Body of pancreas (tissue), 4 donors: ENCODE measurements at places on chromosomes 2 and 18. TPM values are rescaled to one million over a fixed set of nuclear protein-coding genes. Genes with fewer than 3 reads are reported as not detected.

DNA sequence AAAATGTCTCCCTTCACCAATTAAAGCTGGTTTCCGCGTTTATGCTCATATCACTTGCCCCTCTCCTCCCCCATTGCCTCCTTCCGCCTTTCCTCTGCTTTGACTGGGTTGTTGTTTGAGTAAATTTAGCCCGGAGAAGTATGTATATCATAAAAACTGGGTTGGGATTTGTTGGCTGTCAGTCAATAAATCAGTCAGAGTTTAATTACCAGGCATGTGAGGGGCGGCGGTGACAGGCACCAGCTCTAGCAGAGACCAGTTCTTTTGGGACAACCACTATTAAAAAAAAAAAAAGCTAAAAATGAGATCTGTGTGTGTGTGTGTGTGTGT, 382.4 kb upstream of the SMIM21 start:
- DNase-seq = no peak

GRCh38 chr2:105324732-105325131, 4.8 kb downstream of the TGFBRAP1 start:
- DNase-seq = no peak

- no peak for DNase-seq
These were observed 79.0 kb downstream of the DNER start for GRCh38 chr2:229635371-229635680.

DNA sequence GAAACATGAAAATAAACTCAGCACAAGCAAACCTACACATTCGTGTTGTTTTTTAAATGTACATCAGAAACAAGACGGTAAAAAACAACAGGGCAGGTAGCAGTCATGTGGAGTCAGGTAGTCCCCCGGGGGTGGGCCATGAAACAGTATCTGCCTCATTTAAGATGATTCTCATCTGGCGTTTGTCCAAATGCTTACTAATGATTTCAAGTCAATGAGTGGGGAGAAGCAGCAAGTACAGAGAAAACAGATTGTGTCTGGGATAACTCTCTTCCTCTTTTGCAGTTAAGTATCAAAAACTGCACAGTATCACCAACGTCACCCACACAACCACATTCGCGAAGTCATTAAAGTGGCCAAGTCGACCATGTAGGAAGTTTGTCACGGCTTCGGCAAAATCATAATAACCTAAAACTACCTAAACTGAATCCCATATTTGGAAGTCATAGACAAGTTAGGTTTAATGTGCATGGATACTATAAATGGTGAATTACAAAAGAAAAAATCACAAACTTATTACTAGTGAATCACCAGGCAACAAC, 1.3 kb downstream of the LAPTM4A start:
- DNase-seq = no peak

DNA sequence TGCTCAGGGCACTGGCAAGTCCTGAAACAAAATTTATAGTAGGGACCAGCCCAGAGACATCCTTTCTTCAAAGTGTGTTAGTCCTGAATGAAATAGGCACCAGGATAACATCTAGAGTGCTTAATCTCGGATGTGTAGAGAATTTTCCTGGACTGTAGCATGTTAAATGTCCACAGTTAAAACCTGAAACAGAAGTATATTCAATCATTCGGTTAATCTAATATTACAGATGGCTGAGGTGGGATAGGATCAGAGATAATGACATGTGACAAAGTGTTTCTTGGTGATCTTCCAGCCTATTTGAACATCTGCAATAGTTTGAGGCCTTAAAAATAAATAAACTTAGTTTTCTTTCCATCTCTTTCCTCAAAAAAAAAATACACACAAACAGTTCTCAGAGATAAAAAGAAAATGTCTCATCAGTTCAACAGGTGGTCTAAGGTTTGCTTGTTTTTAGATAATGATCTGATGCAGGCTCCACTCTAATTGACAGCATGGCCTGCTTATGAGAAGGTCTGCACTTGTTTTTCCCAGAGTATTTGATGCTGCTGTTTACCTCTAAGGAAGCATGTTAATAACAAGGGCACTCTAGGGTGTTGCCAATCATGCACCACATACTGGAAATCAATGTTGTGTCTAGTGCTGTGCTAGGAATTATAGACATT, 25.9 kb downstream of the CNTNAP5 start:
- no peak for DNase-seq

DNA sequence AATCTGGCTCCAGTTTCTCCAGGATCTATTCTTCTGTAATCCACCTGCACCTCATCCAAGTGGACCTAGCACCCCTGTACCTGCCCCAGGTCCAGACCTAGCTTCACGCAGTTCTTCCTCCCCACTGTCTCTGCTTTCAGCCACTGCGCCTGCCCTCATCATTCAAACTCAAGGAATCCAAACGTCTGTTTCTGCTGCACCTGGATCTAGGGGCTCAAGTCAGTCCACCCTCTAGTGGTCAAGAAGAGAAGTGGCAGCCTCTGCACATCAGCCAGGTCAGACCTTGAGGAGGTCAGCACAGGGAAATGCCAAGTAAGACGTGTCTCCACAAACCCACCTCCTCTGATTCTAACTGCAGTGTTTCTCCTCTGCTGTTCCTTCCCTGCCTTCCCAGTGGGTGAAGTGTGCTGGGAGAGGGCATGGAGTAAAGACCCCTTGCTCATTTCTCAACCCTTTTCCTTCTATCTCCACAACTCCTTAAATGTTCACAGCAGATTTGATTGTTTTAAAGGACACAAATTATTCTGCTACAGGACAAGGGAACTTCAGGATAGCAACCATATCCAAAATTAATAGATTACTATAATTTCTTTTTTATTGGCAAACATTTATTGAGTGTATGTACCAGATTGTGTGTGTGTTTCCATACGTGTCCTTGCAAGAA, 8.6 kb upstream of the RNF152 start:
- DNase-seq = peak; percentile 64

GRCh38 chr2:226891780-226892590, 56.1 kb downstream of the RHBDD1 start:
- no peak for DNase-seq

GRCh38 chr2:69436938-69437750, at the start of gene NFU1:
NFU1 (minus strand) TSS chr2:69437435; CDS start chr2:69437422, 13 bp downstream.
- DNase-seq = peak; percentile 93

- DNase-seq = no peak
These were observed 1.6 kb downstream of the CASP8 start for GRCh38 chr2:201261906-201262305.

DNA sequence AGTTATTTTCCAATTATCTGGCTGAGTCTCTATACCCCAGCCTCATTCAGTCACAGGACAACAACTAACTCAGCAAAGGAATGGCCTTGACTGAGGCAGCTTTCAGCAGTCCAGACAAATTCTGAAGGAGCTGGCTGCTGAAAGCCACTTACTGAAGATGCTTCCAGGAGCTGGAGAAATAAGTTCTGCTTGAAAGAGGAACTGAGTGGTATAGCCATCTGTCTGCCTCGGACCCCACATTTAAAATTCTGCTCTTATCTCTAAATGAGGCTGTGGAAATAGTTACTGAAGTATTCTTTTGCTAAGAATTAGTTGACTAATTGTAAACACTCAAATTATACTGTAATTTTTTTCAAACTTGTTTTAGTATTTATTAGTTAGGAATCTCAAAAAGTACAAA, 9.1 kb upstream of the GPD2 start:
- no peak for DNase-seq

DNA sequence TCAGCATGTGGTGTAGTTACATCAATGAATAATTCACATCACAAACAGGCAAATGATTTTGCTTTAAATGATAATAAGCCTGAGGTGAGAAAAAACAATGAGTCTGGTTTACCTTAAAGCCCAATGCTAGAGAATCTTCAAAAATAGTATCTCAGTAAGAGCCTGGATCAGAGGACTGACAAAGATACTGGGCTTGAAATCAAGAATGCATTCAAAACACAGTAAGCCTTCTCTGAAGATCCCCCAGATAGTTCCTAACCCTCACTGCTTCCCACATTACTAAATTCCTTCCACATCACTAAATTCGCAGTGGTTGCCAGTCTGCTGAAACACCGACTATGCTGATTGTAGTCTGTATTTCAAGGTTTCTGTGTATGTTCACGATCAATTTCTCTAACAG, 514.9 kb downstream of the SUCLG1 start:
- no peak for DNase-seq

- DNase-seq = no peak
These were observed 78.8 kb upstream of the TTC21B start for GRCh38 chr2:166032361-166032760.

- no peak for DNase-seq
These were observed 78.9 kb downstream of the GNAL start for GRCh38 chr18:11767935-11768334.

- no peak for DNase-seq
These were observed 319.1 kb downstream of the CTNNA2 start for GRCh38 chr2:79831961-79832360.

DNA sequence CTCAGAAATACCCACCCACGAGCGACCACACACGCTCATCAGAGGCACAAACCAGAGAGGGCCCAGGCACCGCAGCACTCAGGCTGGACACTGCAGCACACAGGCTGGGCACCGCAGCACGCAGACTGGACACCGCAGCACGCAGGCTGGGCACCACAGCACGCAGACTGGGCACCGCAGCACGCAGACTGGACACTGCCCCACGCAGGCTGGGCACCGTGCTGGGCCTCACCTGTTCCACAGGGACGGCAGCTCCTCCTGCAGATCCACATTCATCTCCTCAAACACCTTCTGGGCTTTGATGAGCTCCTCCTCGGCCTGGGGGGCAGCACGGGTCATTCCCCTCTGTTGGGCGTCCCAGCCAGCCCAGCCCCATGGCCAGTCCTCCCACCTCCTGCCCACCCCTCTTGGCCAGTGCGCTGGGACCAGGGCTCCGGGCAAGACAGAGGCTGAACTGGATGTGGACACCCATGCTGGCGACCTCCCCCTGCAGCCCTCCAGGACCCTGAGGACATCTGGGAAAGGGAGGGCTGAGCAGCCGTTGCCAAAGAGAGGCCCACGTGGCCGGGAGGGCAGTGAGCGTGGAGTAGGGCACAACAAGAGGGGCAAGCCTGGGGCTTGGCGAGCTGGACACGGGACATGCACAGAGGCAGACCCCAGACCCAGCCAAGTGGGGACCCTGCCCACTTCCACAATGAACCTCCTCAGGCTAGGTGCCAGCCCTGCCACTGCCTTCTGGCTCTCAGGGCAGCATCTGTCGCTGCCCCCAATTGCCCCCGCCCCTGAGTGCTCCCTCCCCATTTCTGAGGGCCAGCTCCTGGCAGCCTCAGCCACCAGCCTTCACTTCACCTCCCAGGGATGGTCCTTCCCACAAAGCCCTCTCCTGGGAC, 43.0 kb downstream of the BIN1 start:
- DNase-seq = no peak

DNA sequence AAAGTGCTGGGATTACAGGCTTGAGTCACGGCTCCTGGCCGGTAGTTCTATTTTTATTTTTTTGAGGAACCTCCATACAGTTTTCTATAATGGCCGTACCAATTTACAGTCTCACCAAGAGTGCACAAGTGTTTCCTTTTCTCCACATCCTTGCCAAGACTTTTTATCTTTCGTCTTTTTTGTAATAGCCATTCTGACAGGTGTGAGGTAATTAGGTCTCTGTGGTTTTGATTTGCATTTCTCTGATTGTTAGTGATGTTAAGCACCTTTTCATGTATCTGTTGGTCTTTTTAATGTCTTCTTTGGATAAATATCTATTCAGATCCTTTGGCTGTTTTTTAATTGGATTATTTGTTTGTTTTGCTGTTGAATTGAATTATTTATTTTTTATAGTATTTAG, 9.3 kb downstream of the ARMC9 start:
- no peak for DNase-seq

- no peak for DNase-seq
These were observed 52.5 kb upstream of the ID2 start for GRCh38 chr2:8629402-8629801.

DNA sequence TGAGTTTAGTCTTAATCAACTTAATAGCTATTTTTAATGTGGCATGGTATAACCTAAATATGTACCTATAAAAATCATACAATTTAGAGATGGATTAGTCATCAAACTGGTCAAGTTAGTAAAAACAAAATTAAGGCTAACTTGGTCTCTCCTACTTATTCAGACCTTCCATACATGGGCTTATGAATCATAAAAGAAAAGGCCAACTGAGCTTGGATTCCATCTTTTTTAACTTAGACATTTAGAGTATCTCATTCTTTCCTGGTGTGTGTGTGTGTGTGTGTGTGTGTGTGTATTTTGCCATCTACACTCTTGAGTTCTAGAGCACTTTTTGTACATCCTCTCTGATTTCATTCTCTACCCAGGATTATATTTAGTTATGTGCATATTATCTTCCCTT, 637.5 kb downstream of the PLCL1 start:
- no peak for DNase-seq

DNA sequence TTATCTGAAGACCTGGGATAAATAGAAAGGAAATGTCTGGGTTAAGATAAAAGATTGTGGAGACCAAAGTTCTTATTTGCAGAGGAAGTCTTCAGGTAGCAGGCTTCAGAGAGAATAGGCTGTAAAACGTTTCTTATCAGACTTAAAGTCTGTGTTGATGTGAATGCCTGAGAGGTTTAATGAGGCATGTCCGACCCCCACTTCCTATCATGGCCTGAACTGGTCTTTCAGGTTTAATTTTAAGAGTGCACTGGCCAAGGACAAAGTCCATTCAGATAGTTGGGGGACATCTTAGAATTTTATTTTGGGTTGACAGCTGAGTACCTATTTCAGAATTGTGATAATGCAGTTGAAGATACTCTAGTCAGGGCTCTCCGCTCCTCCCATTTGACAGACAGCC, 92.1 kb downstream of the ATL2 start:
- DNase-seq = no peak

DNA sequence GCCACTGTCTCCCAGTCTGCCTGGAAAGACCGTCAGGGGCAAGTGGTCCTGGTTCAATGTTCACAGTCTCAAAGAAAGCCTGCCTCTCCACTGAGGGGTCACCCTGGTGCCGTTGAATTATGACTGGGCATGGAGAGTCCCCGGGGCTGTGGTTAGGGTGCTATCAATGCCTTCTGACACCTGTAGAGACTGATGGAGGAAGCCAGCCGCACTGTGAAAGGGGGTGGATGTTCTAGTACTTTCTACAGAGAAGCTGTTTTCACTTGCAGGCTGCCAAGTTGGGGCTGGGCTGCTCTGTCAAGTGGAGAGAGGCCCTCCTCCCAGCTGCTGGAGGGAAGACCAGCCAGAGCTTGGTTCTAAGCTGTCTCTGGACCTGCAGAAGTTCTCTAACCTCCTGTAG, 80.5 kb downstream of the BCL2L11 start:
- no peak for DNase-seq

- no peak for DNase-seq
These were observed 13.4 kb downstream of the DTYMK start for GRCh38 chr2:241673189-241673663.

- DNase-seq = no peak
These were observed 39.5 kb downstream of the INO80C start for GRCh38 chr18:35458271-35458670.

The C1QL2 gene
- 1.0 TPM for total RNA-seq

The GNAL gene
- 33.0 TPM for total RNA-seq

The ST8SIA3 gene
- 0.66 TPM for total RNA-seq

The SLC9A4 gene
- not detected for total RNA-seq

The SH2D6 gene
- total RNA-seq = 15.5 TPM

The LIMS4 gene
- 8.3 TPM for total RNA-seq

The B3GNT7 gene
- 22.1 TPM for total RNA-seq

The RAD51AP2 gene
- 0.26 TPM for total RNA-seq

The GKN1 gene
- not detected for total RNA-seq

The DSG1 gene
- total RNA-seq = not detected

The OBSL1 gene
- total RNA-seq = 119 TPM

The ALPP gene
- 0.52 TPM for total RNA-seq

The CDH19 gene
- total RNA-seq = 1.3 TPM

The TNS1 gene
- 168 TPM for total RNA-seq

The TDRD15 gene
- total RNA-seq = 0.33 TPM

The SCTR gene
- 183 TPM for total RNA-seq

The STAT4 gene
- 2.6 TPM for total RNA-seq

The CXCR1 gene
- total RNA-seq = not detected

The NAB1 gene
- 19.8 TPM for total RNA-seq

The RAB17 gene
- 38.9 TPM for total RNA-seq

The CDH2 gene
- total RNA-seq = 0.33 TPM

The C2orf80 gene
- total RNA-seq = not detected
